ENCODE measurements at places on chromosomes 6 and 20.
A peak's percentile ranks its signal among the peaks of the same experiment; 100 is the strongest.

GRCh38 chr6:109308018-109308492 lies 74.2 kb downstream of the CD164 start:
- DNase-seq: no peak

- DNase-seq: no peak
Measured at GRCh38 chr6:93727447-93727846, 308.1 kb upstream of the EPHA7 start.

DNA sequence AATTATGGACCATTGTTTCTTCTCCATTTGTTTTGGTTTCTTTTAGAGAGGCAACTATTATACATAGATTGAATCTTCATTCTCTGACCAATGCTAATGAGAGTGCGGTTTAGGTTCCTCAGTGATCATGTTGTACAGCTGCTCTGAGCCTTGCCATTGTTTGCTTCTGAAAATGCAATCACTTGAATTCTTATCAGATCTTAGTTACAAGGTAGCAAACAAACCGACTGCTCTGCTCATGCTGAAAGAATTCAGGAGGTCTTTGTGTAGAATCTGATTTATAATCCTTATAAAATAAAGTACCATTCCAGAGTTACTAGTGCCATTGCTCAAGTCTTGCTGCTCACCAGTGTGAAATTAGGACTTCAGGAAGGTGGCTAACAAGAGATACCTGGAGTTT lies 569.1 kb upstream of the ID4 start:
- no peak for DNase-seq

DNA sequence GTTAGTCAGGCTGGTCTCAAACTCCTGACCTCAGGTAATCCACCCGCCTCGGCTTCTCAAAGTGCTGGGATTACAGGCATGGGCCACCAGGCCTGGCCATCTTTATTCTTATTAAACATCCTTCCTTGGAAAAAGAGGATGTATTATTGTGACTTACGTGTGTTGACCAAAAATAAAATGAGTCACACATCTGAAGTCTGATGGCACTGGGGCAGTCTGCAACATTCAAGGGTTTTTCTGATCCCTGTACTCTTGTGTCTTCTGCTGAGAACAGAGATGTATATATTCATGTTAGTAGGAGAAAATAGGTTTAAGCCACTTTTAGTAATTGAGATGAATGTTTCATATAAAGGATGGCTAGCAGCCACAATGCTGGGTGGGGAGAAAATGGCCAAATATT lies 129.9 kb upstream of the RIPOR2 start:
- DNase-seq: no peak

DNA sequence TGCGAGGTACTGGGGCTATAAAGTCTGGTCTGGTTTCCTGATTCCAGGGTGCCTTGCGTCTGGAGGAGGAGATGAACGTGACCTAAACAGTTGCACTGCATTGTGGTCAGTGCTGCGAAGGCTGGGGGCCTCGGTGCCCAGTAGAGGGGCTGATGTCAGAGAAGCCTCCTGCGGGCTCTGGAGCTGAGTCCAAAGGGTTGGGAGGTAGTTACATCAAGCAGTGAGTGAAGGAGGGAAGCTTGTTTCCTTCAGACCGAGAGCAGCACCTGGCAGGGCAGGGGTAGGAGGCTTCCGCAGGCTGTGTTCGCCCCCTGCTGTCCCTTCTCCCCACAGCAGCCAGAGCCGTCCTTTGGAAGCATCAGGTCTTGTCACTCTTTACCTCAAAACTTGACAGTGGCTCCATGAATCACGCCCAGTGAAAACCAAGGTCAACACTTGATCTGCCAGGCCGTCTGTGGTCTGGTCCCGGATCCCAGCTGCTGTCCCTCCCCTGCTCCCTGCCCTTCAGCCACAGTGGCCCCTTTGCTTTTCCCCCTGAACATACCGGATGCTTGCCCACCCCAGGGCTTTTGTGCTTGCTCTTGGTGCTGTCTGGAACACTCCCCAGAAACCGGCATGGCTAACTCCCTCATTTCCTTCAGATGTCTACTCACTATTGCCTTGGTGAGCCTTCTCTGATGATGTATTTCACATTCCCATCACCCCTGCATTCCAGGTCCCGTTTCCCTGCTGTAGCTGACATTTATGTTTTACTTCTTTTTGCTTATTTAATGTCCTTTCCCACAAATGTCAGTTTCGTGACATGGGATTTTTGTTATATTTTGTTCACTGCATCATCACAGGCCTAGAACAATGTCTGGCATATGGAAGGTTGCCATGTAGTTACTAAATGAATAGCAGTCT lies 7.0 kb downstream of the DYNLRB1 start:
- peak; percentile 79 for DNase-seq

GRCh38 chr20:63112491-63113219 lies 103.3 kb downstream of the YTHDF1 start:
- no peak for DNase-seq

DNA sequence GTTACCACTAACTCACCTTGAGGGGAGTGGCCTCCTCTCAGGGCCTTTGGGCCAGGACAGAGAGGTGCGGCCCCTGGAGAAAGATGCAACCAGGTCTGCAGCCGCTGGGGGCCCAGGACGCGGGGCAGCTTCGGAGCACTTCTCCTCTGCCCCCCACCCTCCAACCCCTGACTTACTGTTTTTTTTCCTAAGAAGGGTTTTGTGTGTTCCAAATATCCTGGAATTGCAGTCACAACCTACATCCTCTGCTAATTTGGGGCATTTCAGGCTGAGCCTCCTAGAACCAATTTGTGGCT lies 1.7 kb downstream of the LINC00237 start:
- no peak for DNase-seq

GRCh38 chr6:33633462-33634158 lies 12.5 kb downstream of the ITPR3 start:
- DNase-seq: peak; percentile 63

GRCh38 chr6:162684052-162684451 lies 43.5 kb downstream of the PRKN start:
- no peak for DNase-seq

- no peak for DNase-seq
Measured at GRCh38 chr6:36933102-36933501, 21.4 kb upstream of the PI16 start.

DNA sequence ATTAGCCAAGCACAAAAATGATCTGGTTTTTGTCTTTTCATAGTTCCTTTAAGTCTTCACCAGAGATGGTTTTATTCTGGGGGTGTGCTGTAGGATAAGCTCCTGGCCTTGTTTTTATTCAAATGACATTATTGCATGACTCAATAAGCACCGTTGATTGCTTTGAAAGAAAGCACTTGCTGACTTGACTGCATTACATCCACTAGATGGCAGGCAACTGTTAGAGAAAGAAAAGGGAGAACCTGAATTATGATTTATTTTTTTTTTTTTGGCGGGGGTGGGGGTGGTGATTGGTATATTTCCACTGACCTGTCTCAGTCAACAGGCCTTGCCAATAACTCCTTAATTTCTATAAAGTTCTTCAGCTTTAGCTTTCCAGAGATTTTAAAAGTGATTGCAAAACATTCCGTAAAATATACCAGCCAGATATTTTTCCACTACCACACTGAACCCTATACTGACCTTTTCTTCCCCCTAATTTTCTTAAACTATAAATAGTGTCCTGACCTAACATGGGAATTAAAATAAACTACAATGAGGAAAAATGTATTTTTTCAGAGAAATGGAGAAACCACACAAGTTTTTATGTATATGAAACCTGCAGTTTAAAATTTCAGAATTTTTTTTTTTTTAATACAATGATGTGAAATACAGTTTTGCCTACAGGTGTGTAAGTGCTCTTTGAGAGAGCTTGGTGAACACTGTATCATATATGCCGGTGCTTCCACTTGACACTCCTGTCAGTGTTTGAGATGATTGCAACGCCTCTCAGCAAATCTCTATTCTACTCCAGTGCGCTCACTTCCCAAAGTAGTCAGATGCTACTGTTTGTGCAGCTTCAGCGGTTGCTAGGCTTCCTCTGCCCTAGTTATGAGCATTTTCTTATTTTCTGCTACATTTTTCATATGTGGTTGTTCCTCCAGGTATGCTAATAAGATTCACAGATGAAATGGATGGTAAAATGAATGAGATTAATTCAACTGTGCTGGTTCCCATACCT lies 274.3 kb downstream of the CD109 start:
- peak; percentile 71 for DNase-seq

GRCh38 chr6:12528581-12529363 lies 187.8 kb upstream of the PHACTR1 start:
- DNase-seq: peak; percentile 16

DNA sequence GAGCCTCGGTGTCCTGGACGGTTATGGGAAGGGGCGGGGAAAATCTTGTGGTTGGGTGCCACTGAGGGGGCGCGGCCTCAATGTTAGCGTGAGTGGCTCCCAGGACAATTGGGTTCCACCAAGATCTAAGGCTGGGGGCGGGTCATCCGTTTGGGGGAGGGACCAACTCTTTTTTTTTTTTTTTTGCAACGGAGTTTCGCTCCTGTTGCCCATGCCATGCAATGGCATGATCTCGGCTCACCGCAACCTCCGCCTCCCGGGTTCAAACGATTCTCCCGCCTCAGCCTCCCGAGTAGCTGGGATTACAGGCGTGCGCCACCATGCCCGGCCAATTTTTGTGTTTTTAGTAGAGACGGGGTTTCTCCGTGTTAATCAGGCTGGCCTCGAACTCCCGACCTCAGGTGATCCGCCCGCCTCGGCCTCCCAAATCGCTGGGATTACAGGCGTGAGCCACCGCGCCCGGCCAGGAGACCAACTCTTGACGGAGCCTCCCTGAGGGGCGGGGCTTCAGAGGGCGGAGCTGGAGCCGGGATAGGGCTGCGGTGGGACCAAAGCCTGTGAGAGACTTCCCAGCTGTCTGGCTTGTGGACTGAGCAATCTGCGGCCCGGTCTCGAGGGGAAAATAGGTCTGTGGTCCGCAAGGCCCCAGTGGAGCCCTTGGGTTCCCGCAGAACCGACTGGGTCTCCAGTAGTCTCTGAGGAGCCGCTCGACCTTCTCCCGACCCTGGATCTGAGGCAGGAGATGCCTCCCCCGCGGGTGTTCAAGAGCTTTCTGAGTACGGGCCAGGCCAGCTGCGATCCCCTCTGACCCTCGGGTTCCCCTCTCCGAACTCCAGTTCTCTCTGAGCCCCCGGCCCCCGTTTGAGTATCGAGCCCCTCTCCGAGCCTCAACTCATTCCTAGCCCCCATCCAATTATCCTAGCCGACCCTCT lies 1.1 kb downstream of the SPAG4 start:
- peak; percentile 100 for DNase-seq

DNA sequence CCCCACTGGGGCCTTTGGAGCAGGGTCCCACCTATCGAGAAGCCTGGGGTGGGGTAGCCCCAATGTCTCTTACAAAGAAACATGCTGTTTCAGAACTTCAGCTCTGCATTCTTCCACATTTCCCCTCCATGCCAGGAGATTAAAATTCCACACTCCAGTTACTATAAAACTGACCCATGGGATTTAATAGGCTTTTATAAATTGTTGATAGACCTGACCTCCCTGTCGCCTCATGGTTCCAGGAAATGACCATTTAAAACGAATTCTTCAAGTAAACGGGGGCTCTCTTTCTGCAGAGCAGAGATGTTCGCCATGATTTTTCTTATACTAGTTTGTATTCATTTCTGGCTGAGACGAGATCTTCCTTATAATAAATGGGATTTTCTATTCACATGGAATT lies 19.3 kb downstream of the RIN2 start:
- no peak for DNase-seq

GRCh38 chr6:163438940-163439335 lies 24.4 kb downstream of the QKI start:
- DNase-seq: no peak

DNA sequence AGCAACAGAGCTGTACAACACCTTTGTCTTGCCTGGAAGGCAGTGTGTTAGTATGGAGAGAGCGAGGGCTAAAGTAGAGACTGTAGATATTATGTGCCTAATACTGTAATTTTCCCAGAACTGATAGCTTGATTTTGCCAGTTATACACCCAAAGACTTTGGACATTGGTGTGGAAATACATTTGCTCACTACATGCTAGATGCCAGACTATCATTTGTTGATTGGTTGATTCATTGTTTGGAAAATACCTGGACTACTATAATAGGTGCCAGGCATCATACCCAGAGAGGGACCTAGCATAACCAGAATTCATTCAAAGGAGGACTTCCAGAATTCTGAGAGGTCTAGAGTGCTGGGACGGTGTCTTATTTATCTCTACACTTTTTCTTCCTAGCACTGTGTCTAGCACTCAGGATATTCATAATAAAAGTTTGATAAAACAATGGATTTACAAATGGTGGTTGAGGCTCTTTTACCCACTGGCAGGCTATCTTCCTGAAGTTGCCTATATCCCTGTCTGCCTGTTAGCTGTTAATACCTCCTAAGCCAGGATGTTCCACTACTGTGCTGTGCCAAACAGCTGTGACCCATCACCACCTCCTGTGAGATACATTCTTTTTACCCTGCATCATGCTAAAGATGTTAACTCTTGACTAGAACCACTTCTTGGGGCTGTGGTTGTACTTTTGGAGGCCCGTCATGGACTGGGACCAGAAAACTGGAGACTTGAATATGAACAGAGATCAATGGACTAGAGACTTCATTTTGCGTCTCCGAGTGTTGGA lies 72.2 kb upstream of the FUCA2 start:
- DNase-seq: no peak

DNA sequence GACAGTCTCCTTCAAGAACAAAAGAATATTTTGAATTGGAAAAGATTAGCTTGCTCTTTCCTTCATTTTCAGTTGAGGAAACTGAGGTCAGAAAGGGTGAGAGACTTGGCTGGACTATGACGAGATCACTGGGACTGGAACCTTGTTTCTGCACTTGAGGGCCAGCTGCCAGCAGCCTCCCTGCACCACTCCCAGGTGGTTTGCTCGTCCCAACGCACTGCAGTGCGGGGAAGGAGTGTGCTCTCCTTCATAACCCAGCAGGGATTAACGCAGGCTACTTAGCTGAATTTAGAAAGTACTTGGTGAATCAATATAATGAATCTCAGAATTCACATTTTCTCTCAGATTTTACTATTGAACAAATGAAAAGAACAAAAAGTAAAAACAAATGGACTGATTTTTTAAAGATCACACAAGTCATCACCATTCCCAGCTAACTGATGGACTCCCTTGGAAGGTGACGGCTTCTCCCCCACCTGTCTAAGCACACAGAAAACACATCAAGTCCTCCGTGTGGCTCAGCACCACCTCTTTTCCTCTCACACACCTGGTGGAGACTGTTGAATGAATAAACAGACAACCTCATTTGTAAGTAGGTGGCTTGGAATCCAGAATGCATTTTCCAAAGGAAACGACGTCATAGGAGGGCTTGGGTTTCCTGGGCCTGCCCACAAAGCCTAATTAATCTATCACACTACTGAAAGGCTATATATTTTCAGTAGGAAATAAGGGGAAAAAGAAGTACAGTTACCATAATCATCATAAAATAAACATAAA lies 121.0 kb downstream of the QRSL1 start:
- no peak for DNase-seq

All from SW480 (cell line).